Adrenal gland (tissue), 19 donors: ENCODE measurements at places on chromosomes 16 and 17.

DNA sequence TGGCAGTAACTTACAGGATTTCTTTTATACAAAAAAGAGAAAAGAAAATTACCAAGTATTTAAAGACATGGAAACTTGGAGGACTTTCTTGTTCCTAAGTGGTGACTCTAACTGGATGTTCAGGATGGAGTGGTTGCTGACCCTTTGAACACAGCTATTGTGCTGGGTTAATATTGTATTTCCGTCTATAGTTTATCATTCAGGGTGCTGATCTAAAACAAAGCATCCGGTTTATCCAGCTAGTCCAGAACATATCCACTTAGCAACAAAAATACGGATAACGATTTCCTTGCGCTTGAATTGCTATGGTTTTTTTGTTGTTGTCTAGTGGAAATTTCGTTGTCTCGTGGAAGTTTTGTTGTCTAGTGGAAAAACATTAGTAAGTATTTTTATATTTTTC, 38.2 kb downstream of the SNTB2 start:
- no peak for DNase-seq

- no peak for DNase-seq
These were observed 7.1 kb upstream of the HOXB9 start for GRCh38 chr17:48633266-48633677.

DNA sequence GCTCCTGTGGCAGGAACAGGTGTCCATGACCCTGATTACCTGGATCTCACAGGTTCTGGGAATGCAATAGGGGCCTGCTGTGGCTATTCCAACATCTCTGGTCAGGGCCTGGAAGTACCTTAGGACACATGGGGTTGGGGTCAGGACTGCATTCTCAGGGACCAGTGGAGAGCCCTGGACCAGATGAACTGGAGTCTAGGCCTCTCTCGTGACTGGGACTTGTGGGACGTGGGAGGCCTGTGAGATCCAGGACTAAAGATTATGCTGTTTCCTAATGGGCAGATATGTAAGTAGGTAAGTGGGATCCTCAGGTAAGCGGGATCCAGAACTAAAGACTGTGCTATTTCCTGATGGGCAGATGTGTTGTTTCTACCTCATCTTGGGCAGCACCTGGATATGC, 16.2 kb upstream of the CD300A start:
- no peak for DNase-seq

DNA sequence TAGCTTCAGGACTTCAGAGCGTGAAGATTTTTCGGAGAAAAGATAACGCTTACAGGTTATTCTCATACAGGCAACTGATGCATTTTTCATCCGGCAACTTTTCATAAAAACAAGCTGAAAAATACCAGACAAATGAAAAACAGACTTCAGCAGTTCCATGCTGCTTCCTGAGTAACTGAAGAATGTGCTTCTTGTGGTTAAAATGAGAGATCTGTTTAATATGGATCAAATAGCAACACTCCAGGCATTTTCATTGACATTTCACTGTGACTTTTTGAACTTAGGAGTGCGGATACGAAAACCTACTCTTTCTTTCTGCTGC, 705 bp upstream of the PITPNC1 start:
- DNase-seq = no peak
